Cardiac muscle cell (in vitro differentiated cells and primary cell): ENCODE measurements at places on chromosomes 4 and X. TPM values are rescaled to one million over a fixed set of nuclear protein-coding genes. Genes with fewer than 3 reads are reported as not detected.

GRCh38 chrX:1389993-1390285, 2.0 kb downstream of the SLC25A6 start:
- H3K4me1 ChIP-seq, result peaks cover 14% of the 10 kb centered on the region
- no peak overlapping the region for H3K4me3 ChIP-seq
- H3K27ac ChIP-seq, result no peak overlapping the region

NPY5R gene
- 6.9 and 9.7 TPM in 2 replicates for total RNA-seq

DNA sequence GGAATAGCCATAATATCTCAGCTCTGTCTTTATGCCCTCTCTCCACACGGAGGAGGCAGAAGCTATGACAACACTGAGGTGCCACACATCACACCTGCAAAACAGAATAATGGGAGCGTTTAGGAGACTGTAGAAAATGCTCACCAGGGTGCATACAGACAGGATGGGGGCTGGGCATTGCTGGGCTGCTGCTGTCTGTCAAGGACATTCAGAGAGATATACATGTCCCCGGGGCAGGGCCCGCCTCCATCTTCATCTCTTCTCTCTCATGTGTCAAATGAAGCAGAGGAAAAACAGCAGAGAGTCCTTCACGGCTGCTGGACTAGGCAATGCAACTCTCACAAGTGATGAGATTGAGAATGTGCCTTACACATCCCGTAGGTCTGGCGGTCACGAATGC, 65.3 kb upstream of the DHRSX start:
- no peak for DNase-seq
- H3K4me3 ChIP-seq, result no peak overlapping the region
- H3K27me3 ChIP-seq, result no peaks in the 10 kb centered on the region
- H3K36me3 ChIP-seq, result no peaks in the 10 kb centered on the region
- H3K4me1 ChIP-seq, result no peaks in the 10 kb centered on the region

GRCh38 chr4:15233264-15233597, 194.6 kb upstream of the C1QTNF7 start:
- no peak overlapping the region for H3K4me3 ChIP-seq
- no peaks in the 10 kb centered on the region for H3K27me3 ChIP-seq
- no peaks in the 10 kb centered on the region for H3K4me1 ChIP-seq
- DNase-seq, result no peak
- no peaks in the 10 kb centered on the region for H3K36me3 ChIP-seq

P2RY8 gene
- total RNA-seq, result not detected in 2 replicates

DNA sequence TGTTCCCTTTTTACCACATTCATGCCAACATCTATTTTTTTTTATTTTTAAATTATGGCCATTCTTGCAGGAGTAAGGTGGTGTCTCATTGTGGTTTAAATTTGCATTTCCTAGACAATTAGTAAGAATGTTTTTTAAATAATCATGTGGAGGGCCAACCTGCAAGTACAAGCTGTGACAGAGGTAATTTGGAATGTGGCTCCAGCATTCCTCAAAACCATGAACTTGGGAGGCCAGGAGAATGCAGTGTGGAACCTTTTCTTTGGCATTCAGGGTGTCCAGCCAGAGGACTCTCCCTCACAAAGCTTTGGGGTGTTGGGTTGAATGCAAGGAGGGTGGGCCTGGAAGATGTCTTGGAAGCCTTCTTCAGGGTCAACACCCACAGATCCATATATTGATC, 7.3 kb upstream of the TMEM185A start:
- no peak overlapping the region for H3K4me3 ChIP-seq
- DNase-seq, result no peak
- no peak overlapping the region for H3K27ac ChIP-seq
- H3K36me3 ChIP-seq, result no peaks in the 10 kb centered on the region
- H3K4me1 ChIP-seq, result no peaks in the 10 kb centered on the region
- no peaks in the 10 kb centered on the region for H3K27me3 ChIP-seq

RAB9B gene
- 3.4 and 5.8 TPM in 2 replicates for total RNA-seq

FRMPD3 gene
- total RNA-seq, result 2.3 and 4.5 TPM in 2 replicates

DNA sequence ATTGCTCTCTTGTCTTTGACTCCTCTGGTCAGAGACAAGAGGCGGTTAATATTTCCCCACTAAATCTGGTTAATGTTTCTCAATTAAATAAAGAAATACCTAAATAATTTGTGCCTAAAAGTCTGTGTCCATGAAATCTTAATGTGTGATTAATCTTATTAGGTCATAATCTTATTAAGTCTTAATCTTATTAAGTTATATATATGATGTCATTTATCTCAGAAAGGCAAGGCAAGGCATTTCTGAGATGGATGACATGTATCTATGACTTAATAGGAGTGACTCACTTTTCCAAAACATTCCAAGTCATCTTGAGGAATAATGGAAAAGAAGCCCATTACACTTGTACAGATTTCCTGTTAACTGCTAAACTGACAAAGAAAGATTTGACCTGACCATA, 74.7 kb downstream of the TRAM1L1 start:
- no peaks in the 10 kb centered on the region for H3K27me3 ChIP-seq
- H3K4me3 ChIP-seq, result no peak overlapping the region
- H3K36me3 ChIP-seq, result no peaks in the 10 kb centered on the region
- no peak overlapping the region for H3K27ac ChIP-seq
- H3K4me1 ChIP-seq, result no peaks in the 10 kb centered on the region

CXorf49 gene
- not detected in 2 replicates for total RNA-seq

- peaks cover 73% of the 10 kb centered on the region for H3K27me3 ChIP-seq
- no peaks in the 10 kb centered on the region for H3K36me3 ChIP-seq
- no peak overlapping the region for H3K27ac ChIP-seq
Observed at GRCh38 chr4:190020790-190021717, 6.0 kb downstream of the FRG2 start.

DNA sequence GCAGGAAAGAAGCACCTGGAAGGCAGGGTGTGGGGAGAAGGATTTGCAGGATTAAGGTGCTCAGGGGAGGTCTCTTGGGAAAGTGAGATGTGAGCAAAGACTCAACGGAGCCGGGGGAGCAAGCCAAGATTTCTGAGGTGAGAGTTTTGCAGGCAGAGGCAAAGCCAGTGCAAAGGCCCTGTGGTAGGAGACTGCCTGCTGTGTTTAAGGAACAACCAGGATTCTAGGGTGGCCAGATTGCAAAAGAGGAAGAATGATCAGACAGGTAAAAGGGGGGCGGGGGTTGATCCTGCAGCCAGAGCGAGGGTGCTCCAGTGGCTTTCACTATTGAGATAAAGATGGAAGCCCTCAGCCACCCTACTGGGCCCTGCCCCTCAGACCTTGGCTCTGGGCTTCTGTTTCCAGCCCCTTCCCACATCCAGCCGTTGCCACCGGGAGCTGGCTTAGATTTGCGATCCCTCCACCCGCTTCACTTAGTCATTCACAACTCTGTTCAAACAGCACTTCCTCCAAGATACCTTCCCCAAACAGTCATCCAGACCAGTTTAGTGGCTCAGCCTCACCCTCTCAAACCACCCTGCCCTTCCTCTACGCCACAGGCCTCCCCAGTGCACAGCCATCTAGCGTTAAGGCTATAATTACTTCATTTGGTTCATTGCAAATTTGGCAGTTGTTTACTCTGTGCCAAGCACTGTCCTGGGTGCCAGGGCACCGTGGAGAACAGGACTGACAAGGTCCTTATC, 23.3 kb upstream of the BCOR start:
- H3K27ac ChIP-seq, result no peak overlapping the region
- H3K4me1 ChIP-seq, result no peaks in the 10 kb centered on the region
- no peaks in the 10 kb centered on the region for H3K36me3 ChIP-seq
- no peak overlapping the region for H3K4me3 ChIP-seq
- no peaks in the 10 kb centered on the region for H3K27me3 ChIP-seq

GRCh38 chr4:74327762-74328161, 19.5 kb downstream of the EPGN start:
- H3K36me3 ChIP-seq, result no peaks in the 10 kb centered on the region
- no peaks in the 10 kb centered on the region for H3K4me1 ChIP-seq
- no peak overlapping the region for H3K4me3 ChIP-seq
- no peak overlapping the region for H3K27ac ChIP-seq
- no peak for DNase-seq

USP51 gene
- 4.8 and 7.3 TPM in 2 replicates for total RNA-seq

SSX2B gene
- total RNA-seq, result not detected in 2 replicates

GRCh38 chrX:97398030-97398551, 514.4 kb downstream of the RPA4 start:
- H3K27me3 ChIP-seq, result no peaks in the 10 kb centered on the region
- peak; percentile 43 for DNase-seq
- no peak overlapping the region for H3K4me3 ChIP-seq
- no peaks in the 10 kb centered on the region for H3K36me3 ChIP-seq

DNA sequence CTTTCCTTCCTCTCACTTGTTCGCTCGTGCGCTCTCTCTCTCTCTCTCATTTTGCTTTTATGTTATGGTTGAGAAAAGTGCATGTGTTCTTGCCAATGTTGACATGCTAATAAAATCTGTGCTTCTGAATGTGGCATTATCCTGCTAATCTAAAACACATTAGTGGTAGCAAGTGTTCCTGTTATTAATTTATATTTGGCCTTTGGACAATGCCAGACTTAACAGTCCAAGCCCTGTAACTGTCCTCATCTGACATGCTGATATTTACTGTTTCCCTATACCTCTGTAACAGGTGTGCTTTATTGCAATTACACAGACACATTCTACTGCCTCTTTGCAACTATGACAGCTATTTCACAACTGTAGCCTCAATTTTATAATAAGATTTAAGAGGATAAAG, 2.7 kb downstream of the PPARGC1A start:
- no peak for DNase-seq
- peaks cover 46% of the 10 kb centered on the region for H3K4me1 ChIP-seq
- H3K27ac ChIP-seq, result peak overlapping the region; percentile 2
- H3K27me3 ChIP-seq, result no peaks in the 10 kb centered on the region
- H3K36me3 ChIP-seq, result peaks cover 13% of the 10 kb centered on the region
